Activated CD4-positive, alpha-beta T cell treated with anti-CD3 and anti-CD28 coated beads for 24 hours (primary cell): ENCODE measurements at places on chromosomes 7 and 10.
A peak's percentile ranks its signal among the peaks of the same experiment; 100 is the strongest.

- peak; percentile 24 for DNase-seq
Measured at GRCh38 chr7:74657692-74658177, at the start of gene GTF2I. TSS of gene GTF2I (plus strand) at chr7:74657718. CDS start at chr7:74689129, 31,411 bp downstream.

DNA sequence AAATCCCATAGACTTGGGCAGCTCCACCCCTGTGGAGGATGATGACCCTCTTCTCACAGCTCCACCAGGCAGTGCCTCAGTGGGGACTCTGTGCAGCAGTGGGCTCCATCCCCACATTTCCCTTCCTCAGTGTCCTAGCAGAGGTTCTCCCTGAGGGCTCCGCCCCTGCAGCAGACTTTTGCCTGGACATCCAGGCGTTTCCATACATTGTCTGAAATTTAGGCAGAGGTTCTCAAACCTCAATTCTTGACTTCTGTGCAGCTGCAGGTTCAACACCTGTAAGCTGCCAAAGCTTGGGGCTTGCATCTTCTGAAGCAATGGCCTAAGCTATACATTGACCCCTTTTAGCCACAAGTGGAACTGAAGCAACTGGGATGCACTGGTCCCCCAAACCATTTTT is 31.8 kb downstream of the NEUROG3 start:
- no peak for DNase-seq

DNA sequence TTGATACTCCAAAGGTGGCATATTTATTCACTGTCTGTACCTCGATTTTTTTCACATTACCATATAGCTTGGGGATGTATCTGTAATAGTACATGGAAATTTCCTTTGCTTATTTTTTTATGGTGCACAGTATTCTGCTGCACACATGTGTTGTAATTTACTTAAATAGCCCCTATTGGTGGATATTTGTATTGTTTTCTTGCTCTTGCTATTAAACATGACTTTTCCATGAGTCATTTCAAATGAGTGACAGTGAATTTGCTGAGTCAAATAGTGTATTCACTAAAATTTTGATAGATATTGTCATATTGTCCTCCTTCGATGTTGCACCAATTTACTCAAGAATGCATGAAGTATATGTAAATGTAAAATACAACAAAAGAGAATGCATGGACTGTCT is 122.7 kb upstream of the STEAP4 start:
- no peak for DNase-seq

DNA sequence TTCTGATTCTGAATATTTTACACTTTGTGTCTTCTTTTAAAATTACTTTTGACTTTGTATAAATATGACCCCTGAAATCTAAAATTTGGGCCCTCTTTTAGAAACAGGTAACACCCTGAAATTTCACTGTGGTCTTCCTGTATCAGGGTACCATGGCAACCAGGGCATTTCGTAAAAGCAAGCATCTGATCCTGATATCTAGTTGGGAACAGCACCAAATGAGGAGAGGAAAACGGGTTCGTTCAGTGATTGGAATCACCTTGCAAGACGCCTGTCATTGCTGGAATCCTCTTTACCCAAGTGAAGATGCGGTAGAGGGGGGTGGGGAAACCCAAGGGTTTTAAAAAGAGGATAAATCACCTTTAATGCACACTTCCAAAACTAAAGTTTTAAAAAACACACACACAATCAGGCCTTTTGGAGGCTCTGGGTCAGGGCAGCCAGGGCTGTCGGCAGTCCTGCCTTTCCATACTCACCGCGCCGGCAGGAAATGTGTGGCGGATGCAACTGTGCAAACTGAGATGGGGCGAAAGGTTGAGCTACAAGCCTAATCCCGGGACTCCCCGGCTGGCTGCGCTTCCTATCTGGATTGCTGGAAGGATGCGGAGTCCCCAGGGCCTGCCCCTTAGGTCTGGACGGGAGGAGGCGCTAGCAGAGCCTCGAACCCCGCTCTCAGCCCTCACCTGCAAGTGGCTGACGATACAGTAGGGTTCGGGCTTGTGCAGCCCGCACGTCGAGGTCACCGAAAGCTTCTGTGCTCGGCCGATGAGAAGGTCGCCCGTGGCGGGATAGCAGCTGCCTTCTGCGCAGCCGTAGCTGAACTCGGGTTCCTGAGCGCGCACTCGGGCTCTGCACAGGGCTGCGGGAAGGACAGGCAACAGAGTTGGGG is 1.8 kb downstream of the LAMB1 start:
- no peak for DNase-seq

GRCh38 chr7:36379831-36380504 is 9.7 kb upstream of the ANLN start:
- DNase-seq, result no peak

DNA sequence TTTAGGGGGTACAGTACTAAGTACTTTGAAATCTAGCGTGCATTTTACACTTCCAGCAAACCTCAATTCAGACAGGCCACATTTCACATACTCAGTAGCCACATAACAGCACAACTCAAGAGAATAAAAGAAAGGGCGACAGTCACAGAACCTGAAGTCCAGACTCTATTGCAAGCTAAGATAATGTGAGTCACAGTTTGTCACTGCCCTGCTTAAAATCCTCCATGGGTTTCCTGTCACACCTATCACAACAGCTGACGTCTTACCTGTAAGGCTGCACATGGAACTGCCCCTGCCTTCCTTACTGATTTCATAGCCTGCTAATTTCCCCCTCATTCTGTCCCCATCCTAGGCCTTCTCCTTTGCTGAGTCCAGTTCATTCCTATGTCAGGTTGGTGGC is 16.1 kb upstream of the CDK14 start:
- DNase-seq, result no peak

- DNase-seq, result no peak
Measured at GRCh38 chr7:120994512-120995410, 6.2 kb downstream of the CPED1 start.

DNA sequence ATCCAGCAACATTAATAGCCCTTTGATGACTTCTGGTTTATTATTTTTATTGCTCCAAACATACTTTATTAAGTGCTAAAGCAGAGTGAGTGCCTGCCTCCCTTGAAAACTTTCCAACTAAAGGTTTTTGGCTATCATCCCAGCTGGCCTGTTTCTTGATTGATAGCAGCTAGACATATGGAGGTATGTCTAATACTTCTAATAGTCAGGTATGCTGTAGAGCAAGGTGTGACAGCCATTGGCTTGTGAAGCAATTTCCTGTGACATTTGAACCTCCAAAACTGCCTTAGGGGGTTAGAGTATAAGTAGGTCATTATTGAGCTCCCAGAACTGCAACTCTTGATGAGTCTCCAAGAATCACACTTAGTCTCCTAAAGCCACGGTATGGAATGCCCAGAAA is 55.8 kb downstream of the LOXL4 start:
- DNase-seq, result no peak

DNA sequence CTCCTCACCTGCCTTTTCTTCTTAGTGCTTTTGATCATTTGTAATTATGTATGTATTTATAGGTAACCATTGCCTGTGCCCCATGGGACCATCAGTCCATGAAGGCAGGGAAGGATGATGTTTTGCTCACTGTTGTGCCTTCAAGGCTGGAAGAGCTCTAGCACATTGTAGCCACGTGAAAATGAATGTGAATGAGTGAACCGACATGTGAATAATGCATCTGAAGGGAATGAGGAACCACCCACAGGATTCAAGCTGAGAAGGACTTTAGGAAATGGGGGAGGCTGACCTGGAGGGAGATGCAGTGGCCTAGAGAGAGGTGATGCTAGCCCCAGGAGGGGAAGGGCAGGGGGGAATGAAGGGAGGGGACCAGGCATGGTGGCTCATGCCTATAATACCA is 6.0 kb upstream of the PNLIPRP2 start:
- DNase-seq, result no peak

DNA sequence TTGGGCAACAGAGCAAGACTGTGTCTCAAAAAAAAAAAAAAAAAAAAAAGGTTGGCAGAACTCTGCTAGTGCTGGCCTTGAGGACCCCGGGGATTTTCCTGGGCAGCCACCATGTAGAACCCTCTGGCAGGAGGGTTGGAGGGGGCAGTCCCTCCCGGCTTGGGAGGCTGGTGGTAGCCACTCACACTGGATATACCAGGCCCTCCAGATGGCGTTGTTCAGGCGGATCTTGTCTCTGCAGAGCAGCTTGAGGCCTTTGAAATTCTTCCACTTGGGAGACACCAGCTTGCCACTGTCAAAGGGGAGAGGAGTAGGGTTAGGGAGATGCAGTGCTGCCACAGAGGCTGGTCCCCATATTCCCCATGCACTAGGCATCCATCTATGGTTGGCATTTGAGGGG is 8.4 kb downstream of the MLXIPL start:
- DNase-seq, result no peak

GRCh38 chr10:119007211-119007574 is 22.3 kb upstream of the NANOS1 start:
- DNase-seq, result no peak

DNA sequence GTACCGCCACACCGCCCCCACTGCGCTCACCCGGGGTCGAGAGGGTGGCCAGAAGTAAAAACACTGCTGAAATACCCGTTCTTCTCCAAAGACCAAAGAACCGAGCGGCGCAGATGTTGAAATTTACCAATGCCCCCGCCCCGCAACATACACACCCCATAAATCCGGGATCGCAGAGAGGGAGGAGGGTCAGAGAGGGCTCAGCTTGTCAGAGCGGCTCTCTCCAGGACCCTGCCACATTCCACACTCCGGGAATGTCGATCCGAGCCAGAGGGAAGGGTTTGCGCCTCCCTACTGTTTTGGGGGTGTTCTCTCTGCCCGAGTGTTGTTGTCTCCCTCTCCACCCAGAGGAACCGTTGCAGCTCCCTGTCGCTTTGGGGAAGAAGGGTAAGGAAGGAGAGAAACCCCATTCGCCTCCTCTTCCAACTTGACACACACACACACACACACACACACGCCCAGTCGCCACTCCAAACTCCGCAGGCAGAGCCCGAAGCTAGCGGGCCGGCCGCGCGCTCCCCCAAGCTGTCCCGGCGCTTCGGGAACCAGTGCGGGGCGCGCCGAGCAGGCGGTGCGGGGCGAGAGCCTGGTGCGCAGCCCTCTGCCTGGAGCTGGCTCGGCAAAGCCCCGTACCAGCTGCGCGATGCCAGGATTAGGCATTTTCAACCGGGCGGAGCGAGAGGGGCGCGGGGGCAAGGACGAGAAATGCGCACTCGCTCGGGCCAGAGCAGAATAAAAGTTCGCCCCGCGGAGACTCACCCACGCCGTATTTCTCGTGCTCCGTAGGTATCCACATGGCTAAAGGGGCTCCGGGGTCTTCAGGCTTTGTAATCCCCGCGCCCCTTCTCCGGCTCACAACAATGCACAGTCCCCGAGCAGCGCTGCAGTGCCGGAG is 609 bp downstream of the DOCK4 start:
- DNase-seq, result no peak

DNA sequence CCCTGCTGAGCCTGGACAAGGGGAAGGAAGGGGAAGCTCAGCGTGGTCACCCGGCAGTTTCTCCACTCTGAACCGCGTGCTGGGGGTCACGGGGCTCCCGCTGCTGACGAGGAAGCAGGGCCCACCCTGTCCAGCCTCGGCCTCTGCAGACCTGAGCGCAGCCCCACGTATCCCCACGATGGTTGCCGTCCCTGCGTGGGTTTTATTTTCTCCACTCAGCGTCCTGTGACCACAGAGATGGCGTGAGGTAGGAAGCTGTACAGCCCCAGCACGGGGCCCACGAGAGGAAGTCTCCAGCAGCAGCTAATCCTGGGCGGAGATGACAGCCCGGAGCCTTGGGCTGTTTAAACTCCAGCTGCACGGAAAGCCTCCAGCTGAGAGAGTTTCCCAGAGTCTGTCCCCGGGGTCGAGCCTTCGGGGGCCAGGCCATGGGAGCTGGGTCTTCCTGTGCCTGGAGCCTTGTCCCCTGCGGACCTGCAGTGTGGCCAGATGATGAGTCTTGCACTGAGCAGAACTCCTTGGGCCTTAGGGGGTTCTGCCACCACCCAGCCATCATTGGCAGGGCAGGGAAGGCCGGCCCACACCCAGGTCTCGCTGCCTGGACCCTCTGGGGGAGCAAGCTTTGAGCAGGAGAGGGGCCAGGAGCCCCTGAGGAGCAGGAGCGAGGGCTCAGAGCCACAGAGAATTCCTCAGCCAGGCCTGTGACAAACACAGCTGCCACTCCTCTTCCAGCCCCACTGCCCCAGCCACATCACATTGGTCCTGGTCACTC is 72.8 kb upstream of the FAM20C start:
- DNase-seq, result no peak

DNA sequence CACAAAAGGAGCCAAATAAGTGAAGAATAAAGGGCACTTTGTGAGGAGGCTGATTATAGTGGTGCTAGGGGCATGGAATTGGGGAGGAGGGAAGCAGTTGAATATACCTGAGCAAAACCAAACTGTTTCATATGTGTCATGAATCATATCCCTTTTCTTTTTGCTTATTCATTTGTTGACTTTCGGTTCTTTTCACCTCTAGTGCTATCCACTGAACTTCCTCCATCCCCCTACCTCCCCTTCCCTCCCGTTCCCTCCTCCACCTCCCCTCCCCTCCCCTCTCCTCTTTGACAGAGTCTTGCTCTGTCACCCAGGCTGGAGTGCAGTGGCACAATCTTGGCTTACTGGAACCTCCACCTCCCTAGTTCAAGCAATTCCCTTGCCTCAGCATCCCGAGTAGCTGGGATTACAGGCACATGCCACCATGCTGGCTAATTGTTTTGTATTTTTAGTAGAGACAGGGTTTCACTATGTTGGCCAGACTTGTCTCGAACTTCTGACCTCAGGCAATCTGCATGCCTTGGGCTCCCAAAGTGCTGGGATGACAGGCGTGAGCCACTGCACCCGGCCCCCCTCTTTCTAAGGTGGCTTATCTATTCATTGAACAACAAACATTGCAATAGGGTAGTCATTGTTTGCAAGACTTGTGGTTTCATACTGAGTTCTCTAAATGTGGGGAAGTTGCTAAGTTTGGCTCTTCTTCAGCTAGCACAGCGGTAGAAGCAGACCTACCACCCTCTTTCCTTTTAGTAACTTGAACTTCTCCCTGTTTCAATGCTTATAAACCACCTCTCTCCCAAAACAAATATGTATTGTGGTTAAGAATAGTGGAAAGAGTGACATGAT is 150.4 kb upstream of the PRPS1L1 start:
- DNase-seq, result no peak

GRCh38 chr10:124392626-124393342 is 25.9 kb downstream of the OAT start:
- DNase-seq, result no peak

- no peak for DNase-seq
Measured at GRCh38 chr10:5525561-5526341, 990 bp downstream of the CALML3 start.

- DNase-seq, result no peak
Measured at GRCh38 chr10:59833810-59834209, 72.5 kb downstream of the CCDC6 start.

DNA sequence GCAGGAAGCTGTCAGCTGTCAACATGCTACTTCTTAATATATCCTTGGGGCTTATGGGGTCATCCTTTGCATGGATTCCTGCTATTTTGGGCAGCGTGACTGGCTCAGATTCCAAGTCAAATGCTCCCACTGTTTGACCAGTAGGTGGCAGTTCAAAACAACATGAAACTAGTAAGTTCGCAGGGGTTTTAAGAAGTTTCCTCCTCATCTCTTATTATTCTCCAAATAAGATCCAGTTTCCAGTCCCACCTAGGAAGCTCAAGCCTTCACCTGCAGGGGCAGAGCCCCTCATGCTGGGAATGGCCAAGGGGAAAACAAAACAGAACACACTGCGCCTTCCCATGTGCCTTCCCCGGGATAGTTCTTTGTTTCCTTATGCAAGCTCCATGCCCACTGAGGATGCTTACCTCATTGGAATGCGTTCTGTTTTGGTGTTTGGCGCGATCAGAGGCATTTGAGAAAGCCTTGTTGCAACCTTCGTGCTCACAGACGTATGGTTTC is 259.8 kb downstream of the GLI3 start:
- no peak for DNase-seq

- DNase-seq, result no peak
Measured at GRCh38 chr7:3033581-3033980, 10.1 kb downstream of the CARD11 start.

- no peak for DNase-seq
Measured at GRCh38 chr7:133185512-133185911, 67.4 kb upstream of the EXOC4 start.
